ENCODE measurements at places on chromosomes 4 and X.

- DNase-seq, result no peak
These were observed 8.3 kb upstream of the NAP1L5 start for GRCh38 chr4:88705805-88706492.

- no peak for DNase-seq
These were observed 119.4 kb downstream of the AKAP4 start for GRCh38 chrX:50081282-50081889.

DNA sequence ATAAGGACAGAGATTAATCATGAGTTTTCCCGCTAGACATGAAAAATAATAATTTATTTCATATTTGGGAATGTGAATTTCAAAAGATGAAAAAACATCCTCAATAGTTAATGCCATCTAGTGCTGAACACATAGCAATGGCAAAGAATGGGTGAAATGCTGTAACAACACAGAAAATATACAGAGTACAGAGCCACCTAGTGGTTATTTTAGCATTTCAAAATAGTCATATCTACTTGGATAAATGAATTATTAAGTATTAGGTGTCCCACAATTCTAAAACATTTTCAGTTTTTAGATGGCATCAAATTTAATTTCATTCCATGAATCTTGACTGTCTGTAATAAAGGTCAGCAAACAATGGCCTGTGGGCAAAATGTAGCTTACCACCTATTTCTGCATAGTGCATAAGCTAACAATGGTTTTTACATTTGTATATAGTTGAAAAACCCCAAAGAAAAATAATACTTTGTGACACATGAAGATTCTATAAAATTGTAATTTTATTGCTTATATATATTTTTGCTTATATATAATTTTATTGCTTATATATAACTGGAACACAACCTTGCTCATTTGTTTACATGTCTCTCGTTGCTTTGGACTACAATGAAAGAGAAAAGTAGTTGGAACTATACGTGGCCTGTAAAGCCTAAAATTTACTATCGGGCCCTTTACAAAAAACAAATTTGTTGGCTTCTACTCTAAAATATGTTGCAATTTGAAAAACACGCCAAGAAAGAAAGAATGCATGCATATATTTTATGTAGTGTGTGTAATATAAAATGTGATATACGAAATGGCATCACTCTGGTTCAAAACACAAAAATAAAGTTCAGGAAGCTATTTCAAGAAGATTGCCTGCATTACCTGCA lies 99.1 kb upstream of the FAM47C start:
- no peak for DNase-seq

DNA sequence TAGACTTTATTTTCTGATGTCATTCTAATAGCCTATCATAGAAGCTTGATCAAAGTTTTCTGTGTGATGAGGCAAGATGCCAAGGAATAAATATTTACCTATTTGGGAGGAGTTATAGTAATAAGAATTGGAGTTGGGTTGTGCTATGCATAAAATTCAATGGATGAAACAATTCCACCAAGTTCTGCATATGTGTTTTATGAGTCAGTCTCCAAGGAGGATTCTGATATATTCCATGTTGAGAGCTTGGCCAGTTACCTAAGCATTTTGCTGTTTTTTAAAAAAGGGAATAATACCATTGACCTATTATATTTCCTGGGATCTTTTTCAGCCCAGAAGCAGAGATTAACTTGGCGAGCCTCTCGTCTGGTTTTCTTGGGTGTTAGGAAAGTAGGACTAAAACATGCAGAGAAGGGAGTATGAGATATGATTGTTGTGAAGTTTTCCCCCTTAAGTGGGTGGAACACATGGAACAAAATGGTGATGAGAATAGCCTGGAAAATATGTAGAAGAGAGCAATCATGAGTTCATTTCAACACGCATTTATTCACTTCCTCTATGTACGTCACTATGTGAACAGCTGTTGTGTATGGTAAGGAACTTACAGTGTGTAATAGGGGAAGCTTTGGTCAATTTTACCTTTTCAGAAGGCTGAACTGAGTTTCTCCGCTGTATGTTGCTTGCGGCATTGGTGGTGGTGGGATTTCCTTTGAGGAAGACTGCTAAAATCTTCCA lies 39.2 kb downstream of the POLA1 start:
- DNase-seq, result no peak

DNA sequence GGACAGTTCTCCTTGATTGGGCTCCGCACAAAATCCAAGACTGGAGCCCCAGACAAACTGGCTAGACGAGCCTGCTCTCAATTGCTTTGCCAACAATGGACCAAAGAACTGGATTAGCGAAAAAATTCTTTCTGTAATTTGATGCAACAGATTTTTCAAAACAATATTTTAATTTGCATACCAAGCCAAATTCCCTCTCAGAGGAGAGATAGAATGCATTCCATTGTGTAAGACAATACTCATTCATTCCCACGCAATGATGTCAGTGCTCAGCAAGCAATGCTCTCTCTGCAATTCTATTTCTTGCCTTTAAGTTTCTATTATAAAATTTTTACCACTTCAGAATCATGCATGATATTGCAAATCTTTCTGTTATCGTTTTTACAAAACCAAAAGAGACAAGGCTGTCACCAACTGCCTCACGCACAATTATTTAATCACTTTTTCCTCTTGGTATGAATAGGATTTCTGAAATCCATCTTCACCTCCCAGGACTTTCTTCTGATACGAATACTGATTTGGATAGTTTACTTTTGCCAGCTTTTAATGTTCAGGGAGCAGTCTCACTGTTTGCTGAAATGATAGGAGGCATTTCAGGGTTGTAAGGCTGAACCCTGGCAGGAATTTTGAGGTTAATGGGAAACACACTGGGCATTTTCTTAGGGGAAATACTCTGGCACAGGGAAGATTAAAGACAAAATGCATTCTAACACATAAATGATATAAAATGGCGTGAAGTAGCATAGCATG lies 46.1 kb upstream of the HCCS start:
- DNase-seq, result no peak

DNA sequence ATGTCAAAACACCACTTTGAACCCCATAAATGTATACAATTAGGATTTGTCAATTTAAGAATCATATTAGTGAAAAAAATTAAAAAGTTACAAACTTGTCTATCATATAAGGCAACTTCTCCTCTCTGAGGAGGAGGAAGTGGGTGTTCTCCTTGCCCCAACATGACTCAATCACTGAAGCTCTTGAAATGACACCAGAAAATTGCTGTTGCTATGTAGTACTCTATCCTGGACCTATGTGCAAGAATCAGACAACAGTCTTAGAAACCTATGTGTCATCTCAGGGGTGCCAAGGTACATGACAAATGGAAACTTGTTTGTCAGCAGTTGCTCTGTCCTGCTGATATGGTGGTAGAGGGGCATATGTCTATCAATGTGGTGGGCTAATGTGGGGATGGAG lies 47.7 kb downstream of the HMGB3 start:
- no peak for DNase-seq

GRCh38 chr4:140302151-140302859 lies 71.1 kb upstream of the SCOC start:
- DNase-seq, result no peak

DNA sequence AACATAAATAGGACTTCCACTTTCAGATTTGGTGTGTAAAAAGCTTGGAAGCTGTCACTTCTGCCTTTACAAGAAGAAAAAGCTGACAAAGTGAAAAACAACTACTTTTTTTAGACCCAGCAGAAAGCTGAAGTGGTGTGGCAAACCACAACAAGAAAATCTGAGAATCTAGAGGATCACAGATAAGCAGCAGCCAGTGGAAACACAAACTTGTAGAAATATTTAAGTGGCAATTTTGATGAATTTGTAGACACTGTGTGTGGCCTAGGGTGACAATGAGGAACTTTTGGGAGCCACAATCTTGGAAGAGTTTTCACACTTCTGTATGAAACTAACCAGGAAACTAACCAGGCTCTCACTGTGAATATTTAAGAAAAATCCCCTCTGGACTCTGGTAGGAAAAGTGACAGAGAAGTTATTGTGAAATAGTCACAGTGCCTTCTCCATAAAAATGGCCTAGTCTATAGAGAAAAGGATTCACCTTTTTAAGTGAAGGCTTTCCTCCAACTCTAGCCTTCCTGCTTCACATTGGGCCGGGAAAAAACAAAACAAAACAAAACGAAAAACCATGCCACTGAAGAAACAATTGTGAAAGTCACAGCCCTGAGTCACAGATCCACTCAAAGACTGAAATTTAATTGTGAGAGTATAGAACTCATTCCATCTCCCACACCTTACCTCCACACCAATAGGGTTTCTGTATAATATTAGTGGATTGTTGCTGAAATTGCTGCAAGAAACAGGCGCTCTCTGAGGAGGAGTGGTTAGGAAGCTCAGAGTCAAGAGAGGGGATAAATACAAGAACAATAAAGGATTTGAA lies 26.7 kb upstream of the GUCY1A1 start:
- DNase-seq, result no peak

DNA sequence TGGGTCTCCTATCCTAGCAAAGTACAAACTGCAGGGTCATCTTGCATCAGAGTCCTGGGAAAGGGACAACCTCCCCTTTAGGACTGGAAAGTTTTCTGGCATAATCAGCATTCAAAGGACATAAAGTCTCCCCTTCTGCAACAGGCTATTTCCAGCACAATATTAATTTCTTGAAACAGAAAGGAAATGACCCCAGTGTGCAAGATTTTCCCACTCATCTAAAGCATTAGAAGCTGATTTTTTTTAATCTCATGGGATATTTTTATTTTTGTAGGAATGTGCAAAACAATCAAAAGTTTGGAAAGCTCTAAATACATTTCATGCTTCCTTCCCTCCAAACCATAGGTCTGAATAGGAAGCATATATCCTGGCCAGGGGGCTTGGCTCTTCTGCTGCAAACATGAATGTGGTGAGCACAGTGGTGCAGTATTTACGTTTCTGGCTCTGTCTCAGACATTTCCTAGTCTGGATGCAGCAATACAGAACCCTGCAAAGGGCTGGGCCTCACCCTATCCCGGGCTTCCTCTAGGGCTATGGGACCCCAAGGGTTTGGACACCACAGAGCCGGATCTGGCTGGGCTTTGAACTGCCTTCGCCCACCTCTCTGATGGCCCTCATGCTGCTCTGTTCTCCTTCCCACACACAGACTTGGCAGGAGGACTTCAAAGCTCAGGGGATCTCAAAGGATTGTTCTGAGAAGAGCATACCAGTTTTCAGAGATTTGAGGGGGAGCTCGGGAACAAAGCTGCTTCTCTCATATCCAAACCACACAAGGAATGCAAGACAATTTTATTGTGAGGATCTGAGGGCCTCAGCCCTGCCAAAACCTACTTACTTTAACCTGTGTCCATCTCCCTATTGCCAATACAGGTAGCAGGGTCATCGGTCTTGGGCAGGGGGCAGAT lies 64.9 kb downstream of the POLR2B start:
- no peak for DNase-seq

DNA sequence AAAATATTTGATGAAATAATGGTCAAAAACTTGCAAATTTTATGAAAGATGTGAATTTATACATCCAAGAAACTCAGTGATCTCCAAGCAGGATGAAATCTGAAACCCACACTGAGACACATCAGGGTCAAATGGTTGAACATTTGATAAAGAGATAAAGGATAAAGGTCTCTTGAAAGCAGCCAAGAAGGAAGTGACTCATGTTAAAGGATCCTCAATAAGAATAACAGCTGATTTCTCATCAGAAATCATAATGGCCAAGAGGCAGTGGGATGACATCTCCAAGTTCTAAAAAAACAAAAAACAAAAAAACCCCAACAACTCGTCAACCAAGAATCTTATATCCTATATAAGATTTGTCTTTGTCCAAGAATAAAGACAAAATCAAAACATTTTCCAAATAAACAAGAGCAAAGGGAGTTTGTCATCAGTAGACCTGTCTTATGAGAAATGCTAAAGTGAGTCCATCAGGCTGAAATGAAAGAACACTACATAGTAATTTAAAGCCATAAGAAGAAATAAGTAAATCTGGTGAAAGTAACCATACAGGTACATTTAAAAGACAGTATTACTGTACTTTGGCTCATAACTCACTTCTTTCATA lies 121.7 kb downstream of the PDS5A start:
- no peak for DNase-seq

DNA sequence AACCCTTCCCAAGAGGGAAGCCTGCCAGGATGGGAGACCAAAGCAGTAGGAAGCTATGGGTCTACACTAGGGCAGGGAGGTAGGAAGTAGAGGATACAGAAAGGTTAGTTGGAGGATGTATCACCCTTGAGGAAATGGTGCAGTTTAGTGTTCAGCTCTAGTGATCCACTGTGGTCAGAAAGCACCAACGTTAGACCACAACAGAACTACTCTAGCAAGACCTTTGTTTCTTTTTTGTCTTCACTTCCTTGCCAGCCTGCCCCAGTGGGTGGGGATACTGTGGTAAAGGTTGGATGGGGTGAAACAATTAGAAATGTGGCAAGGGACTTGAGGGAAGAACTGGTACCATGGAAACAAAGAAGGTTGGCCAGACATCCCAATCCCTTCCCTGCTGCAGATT lies 83.3 kb downstream of the DDIT4L start:
- DNase-seq, result no peak

- DNase-seq, result no peak
These were observed 8.5 kb downstream of the FMR1 start for GRCh38 chrX:147920161-147920666.
